Tibial artery (tissue), 4 donors: ENCODE measurements at places on chromosomes 7 and 10.

- no peak for DNase-seq
- no peaks in the 10 kb centered on the region for H3K27me3 ChIP-seq
- peak overlapping the region; percentile 15 for H3K4me3 ChIP-seq
- H3K36me3 ChIP-seq = peaks cover 4% of the 10 kb centered on the region
- H3K27ac ChIP-seq = peak overlapping the region; percentile 94
- H3K4me1 ChIP-seq = no peaks in the 10 kb centered on the region
Measured at GRCh38 chr7:134789967-134790685, 10.7 kb downstream of the CALD1 start.

DNA sequence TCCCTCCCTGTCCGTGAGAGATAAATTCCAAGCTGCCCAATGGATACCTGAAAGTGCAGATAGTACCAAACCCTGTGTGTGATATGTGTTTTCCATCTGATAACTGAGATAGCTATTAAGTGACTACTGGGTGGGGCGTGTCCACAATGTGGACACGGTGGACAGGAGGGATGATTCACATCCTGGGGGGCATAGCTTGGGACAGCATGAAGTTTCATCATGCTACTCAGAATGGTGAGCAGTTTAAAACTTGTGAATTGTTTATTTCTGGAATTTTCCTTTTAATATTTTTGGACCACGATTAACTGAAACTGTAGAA lies 158.6 kb downstream of the CREB5 start:
- no peak overlapping the region for H3K27ac ChIP-seq
- H3K27me3 ChIP-seq = no peaks in the 10 kb centered on the region
- H3K36me3 ChIP-seq = no peaks in the 10 kb centered on the region
- H3K4me1 ChIP-seq = peaks cover 6% of the 10 kb centered on the region
- DNase-seq = no peak

DNA sequence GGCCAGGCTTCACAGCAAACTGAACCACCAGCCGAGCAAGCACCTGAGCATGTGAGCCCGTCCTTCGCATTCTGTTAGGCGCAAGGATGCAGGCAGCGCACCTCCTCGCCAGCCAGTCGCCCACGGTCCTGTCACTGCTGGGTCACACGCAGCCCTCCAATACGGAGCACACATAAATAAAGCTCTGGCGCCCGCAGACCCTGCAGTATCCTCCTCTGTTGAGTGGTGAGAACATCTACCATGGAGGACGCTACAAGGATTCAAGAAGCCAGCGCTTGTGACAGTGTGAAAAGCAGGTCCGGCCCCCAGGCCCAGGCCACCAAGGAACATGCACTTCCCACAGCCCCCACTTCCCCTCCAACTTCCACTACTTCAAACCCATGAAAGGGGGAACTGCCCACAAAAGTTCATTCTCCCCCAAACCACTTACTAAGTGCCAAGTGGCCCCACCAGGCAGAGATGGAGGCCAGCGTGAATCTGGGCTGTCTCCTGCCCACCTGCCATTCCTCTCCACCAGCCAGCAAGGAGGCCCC lies 34.8 kb downstream of the VOPP1 start:
- H3K4me3 ChIP-seq = no peak overlapping the region
- no peaks in the 10 kb centered on the region for H3K27me3 ChIP-seq
- peaks cover 36% of the 10 kb centered on the region for H3K4me1 ChIP-seq
- no peak for DNase-seq
- no peaks in the 10 kb centered on the region for H3K36me3 ChIP-seq

GRCh38 chr7:44473295-44473694 lies 17.2 kb downstream of the NUDCD3 start:
- peaks cover 16% of the 10 kb centered on the region for H3K36me3 ChIP-seq
- H3K4me1 ChIP-seq = no peaks in the 10 kb centered on the region
- no peak for DNase-seq

DNA sequence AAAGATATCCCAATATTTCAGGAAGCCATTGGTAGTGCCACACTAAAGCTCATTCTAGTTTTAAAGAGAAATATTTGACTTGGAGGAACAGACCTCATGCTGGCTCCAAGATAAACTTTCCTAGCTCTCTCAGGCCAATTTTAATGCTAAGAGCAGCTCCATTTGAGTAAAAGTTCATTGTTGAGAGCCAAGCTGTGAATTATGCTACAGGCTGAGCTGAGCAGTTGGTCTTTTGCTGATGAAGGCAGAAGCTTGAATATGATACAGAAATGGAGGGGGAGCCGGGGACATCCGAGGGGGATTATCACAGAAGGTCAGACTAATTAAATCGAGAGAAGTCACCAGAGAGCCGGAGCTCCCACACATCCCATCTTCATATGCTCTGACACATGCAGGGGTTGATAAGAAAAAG lies 175.7 kb upstream of the AUTS2 start:
- H3K4me3 ChIP-seq = no peak overlapping the region
- H3K27ac ChIP-seq = no peak overlapping the region

GRCh38 chr10:101224910-101225823 lies 4.1 kb downstream of the LBX1 start:
- no peak for DNase-seq
- H3K4me1 ChIP-seq = no peaks in the 10 kb centered on the region
- no peak overlapping the region for H3K27ac ChIP-seq
- no peaks in the 10 kb centered on the region for H3K36me3 ChIP-seq

GRCh38 chr10:3761904-3762303 lies 23.1 kb downstream of the KLF6 start:
- DNase-seq = no peak
- H3K36me3 ChIP-seq = no peaks in the 10 kb centered on the region
- peaks cover 8% of the 10 kb centered on the region for H3K4me1 ChIP-seq
- H3K27ac ChIP-seq = no peak overlapping the region
- H3K4me3 ChIP-seq = no peak overlapping the region
- no peaks in the 10 kb centered on the region for H3K27me3 ChIP-seq

DNA sequence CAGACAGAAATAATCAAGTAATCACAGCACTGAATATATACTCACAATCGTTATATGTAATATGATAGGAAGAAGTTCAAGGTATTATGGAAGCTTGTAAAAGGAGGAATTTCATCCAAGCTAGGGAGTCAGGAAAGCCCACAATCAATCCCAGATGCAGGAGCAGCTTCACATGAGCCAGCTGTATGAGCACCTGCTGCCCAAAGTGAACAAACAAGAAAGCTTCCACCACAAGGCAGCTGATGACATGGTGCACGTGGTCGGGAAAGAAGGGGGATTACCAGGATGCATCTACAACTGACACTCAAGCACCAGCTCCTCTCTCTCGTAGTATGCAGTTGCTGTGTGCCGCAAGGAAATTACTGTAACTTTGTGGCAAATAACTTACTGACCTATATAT lies 225.2 kb downstream of the XPNPEP1 start:
- H3K4me3 ChIP-seq = no peak overlapping the region
- H3K36me3 ChIP-seq = no peaks in the 10 kb centered on the region
- DNase-seq = no peak
- no peaks in the 10 kb centered on the region for H3K4me1 ChIP-seq
- no peak overlapping the region for H3K27ac ChIP-seq

DNA sequence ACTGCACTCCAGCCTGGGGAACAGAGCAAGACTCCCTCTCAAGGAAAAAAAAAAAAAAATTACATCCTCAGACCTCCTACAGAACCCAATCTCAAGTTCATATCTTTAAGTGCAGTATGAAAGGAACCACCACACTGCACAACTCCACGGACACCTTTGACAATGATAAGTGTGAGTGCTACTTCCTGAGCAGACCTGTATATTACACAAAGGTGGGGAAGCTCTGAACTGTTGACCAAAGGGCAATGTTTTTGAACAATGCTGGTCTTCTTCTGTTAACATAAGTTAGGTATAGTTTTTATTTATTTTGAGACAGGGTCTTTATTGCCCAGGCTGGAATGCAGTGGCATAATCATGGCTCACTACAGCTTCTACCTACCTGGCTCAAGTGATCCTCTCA lies 54.1 kb upstream of the RNF148 start:
- H3K4me3 ChIP-seq = no peak overlapping the region
- H3K27me3 ChIP-seq = no peaks in the 10 kb centered on the region
- no peaks in the 10 kb centered on the region for H3K4me1 ChIP-seq
- no peak overlapping the region for H3K27ac ChIP-seq

DNA sequence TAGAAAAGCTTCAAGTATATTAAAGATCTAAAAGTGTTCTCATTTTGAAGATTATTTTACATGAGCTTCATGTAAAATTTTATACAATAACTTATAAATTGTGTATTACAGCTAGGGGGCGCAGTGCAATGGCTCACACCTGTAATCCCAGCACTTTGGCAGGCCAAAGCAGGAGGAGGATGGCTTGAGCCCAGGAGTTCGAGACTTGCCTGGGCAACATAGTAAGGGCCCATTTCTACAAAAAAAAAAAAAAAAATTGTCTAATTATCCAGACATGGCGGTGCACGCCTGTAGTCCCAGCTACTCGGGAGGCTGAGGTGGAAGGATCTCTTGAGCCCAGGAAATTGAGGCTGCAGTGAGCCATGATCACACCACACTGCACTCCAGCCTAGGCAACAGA lies 16.6 kb downstream of the ACBD5 start:
- no peak for DNase-seq
- no peaks in the 10 kb centered on the region for H3K4me1 ChIP-seq
- H3K27me3 ChIP-seq = no peaks in the 10 kb centered on the region
- H3K27ac ChIP-seq = no peak overlapping the region

DNA sequence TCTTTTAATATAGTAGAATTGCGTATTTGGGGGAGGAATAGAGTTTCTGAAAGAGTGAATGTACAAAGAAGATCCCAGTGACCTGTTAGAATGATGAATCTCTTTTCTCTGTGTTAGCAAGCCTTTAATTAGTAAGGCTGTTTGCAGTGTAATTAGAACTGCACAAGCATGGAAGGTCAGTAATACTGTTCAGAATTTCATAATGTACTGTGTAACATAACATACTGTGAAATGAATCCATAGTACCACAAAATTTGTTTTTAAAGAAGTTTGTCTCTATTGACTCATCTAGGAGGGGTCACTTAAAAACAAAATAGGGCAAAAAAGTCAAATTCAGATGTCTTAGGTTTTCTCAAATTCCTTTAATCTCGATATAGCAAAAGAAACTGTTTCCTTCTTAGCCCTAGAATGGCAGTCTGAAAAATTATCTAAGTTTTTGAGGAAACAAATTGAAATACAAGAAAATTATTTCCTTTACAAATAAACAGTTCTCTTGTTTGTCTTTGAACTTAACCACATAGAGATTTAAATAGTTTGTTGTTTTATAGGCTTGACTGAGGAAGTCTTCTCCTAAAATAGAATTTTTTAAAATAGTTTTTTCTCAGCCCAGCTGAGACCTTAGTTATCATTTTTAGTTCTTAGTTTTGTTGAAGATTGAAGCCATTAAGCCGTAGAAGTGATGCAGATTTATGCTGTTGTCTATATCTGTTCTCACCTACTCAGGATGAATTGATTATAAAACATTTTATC lies 12.5 kb downstream of the ADK start:
- no peaks in the 10 kb centered on the region for H3K27me3 ChIP-seq
- H3K36me3 ChIP-seq = no peaks in the 10 kb centered on the region
- no peaks in the 10 kb centered on the region for H3K4me1 ChIP-seq
- no peak for DNase-seq
- H3K27ac ChIP-seq = no peak overlapping the region

DNA sequence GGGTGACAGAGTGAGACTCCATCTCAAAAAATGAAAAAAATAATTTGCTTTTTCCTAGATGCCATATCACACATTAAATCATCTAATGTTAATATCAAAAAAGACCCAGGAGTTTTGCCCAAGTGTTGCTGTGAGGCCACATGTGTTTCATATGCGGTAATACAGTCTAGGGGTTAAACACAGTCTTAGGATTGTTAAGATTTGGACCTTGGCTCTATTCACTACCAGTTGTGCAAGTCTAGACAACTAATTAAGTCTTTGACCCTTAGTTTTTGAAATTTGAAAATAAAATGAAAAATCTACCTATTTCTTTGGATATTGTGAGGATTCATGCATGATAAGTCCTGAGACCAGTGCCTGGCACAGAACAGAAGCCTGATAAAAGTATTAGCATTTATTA lies 14.9 kb upstream of the MALRD1 start:
- H3K36me3 ChIP-seq = no peaks in the 10 kb centered on the region
- H3K27ac ChIP-seq = no peak overlapping the region
- H3K27me3 ChIP-seq = no peaks in the 10 kb centered on the region
- H3K4me3 ChIP-seq = no peak overlapping the region
